ENCODE measurements at places on chromosomes 2 and 18.

GRCh38 chr2:120734930-120735651, 577 bp upstream of the GLI2 start:
- DNase-seq = no peak

DNA sequence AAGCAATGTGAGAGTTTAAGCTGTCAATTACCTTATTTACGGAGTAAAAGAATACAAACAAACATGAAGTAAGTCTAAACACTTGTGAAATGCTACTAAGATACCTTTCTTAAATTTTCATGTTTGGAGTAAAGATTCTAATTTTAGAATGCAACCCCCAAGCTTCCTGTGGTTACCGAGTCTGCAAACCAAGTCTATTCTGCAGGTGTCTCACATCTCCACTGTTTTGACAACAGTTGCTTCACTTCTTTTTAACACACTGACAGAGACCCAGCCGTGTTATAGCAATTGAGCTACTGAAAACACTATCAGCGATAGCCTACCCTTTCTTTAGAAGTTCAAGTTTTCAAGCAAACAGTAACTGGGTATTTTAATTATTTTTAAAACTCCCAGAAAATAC, 608.3 kb downstream of the ERBB4 start:
- no peak for DNase-seq

GRCh38 chr2:121545257-121545656, 14.6 kb downstream of the RNU4ATAC start:
- DNase-seq = no peak

DNA sequence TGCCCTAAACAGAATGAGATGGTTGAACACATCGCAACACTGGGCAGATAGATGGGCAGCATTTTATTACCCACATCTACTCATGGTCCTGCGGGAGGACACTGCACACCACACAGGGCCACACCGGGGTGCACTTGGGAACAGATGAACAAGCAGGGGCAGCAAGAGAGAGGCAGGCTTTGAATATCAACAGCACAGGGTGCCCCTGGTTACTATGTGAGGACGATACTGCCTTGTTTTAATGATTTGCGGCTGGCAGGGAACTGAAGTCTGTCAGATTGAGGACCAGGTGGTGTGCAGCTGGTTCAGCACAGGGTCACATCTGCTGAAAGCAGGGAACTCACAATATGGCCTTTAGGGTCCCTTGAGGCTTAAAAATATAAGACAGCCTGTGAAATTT, 195.7 kb downstream of the PIEZO2 start:
- no peak for DNase-seq

GRCh38 chr2:149625671-149626070, 38.1 kb upstream of the MMADHC start:
- DNase-seq = no peak

GRCh38 chr2:111194835-111195621, 74.3 kb downstream of the BCL2L11 start:
- no peak for DNase-seq

- no peak for DNase-seq
These were observed 101.3 kb upstream of the KLHL29 start for GRCh38 chr2:23283653-23284052.

- DNase-seq = no peak
These were observed 63.6 kb downstream of the MARCO start for GRCh38 chr2:119005555-119005954.

- DNase-seq = no peak
These were observed 51.9 kb downstream of the SLC14A2 start for GRCh38 chr18:45667056-45667736.

- no peak for DNase-seq
These were observed 103.2 kb upstream of the WDR75 start for GRCh38 chr2:189338115-189338514.

DNA sequence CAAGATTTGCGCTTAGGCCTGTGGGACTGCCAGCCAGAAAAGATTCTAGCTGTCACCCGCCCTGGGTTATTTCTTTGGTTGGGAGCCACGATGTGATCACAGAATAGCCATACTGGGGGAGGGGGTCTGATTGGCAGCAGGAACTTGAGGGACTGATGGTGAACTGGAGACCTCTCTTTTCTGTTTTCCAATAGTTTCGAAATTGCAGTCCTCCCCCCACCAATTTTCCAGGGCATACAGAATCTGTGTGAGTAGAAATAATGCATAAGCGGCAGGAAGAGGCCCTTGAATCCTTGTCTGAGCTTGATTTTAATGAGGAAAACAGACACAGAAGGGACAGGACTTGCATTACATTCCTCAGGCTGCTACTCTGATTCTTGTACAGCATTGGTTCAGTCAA, 2.2 kb upstream of the POLR2D start:
- DNase-seq = no peak

- no peak for DNase-seq
These were observed 148.9 kb downstream of the SMAD2 start for GRCh38 chr18:47781561-47781960.

- no peak for DNase-seq
These were observed 717 bp downstream of the IHH start for GRCh38 chr2:219059725-219060682.

DNA sequence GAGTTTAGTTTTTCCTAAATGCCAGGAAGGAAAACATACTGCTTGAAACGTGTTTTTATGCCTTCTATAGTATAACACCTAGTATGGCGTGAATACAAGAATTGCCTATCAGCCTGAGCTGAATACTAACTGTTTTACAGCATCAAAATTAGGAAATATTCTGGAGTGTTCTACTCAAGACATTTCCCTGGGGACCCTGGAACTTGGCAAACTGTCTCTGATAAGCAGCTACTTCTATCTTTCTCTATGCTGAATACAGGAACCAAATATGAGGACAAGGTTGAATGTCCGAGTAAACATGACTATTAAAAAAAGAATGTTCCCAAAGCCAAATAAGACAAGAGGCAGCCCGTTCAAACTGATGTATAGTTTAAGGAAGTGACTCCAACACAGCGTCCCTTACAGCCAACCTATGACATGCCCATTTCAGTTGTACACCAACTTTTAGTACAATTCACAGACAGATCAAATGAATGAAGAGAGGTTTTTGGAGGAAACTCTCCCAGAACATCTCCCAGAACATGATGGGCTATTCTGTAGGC, 951.3 kb upstream of the ACVR2A start:
- no peak for DNase-seq

- DNase-seq = no peak
These were observed 456.4 kb downstream of the SETBP1 start for GRCh38 chr18:45137087-45137419.

- no peak for DNase-seq
These were observed 224.8 kb downstream of the NUP35 start for GRCh38 chr2:183349091-183349490.

GRCh38 chr2:205805136-205805535, 122.8 kb downstream of the NRP2 start:
- DNase-seq = no peak

GRCh38 chr2:26432859-26433258, 31.1 kb downstream of the DRC1 start:
- DNase-seq = no peak

- no peak for DNase-seq
These were observed 17.3 kb upstream of the LBH start for GRCh38 chr2:30213907-30214463.

GRCh38 chr2:224183086-224183485, 144.0 kb upstream of the SERPINE2 start:
- no peak for DNase-seq

DNA sequence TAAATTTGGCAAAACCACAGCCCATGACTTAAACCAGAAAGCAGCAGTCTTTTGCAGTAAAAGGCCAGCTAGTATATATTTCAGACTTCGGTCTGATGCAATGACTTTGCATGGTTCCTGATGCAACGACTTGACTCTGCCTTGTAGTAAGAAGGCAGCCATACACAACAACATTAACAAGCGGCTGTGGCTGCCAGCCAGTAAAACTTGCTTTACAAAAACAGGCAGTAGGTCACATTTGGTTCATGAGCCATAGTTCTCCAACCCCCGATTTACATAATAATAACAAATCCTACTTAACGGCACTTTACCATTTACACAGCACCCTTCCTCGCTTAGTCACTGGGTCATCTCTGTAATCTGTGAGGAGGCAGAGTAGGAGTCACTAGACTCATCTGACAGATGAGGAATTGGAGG, 410.3 kb downstream of the LRATD1 start:
- no peak for DNase-seq

GRCh38 chr2:174026122-174026845, 61.1 kb upstream of the SP3 start:
- no peak for DNase-seq

DNA sequence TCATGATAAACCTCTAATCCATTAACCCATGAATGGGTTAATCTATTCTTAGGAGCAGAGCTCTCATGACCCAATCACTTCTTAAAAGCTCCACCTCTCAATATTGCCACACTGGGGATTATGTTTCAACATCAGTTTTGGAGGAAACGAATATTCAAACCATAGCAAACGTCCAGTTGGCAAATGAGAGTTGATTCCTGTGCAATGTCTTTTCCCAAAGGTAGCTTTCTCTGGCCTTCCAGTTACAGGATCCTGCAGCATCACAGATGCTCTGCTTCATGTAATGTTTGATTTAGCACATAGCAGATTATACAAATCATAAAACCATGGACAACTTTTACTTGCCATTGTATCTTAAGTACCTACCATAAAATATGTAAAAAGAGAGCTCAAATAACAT, 481.0 kb downstream of the TNS1 start:
- DNase-seq = no peak

DNA sequence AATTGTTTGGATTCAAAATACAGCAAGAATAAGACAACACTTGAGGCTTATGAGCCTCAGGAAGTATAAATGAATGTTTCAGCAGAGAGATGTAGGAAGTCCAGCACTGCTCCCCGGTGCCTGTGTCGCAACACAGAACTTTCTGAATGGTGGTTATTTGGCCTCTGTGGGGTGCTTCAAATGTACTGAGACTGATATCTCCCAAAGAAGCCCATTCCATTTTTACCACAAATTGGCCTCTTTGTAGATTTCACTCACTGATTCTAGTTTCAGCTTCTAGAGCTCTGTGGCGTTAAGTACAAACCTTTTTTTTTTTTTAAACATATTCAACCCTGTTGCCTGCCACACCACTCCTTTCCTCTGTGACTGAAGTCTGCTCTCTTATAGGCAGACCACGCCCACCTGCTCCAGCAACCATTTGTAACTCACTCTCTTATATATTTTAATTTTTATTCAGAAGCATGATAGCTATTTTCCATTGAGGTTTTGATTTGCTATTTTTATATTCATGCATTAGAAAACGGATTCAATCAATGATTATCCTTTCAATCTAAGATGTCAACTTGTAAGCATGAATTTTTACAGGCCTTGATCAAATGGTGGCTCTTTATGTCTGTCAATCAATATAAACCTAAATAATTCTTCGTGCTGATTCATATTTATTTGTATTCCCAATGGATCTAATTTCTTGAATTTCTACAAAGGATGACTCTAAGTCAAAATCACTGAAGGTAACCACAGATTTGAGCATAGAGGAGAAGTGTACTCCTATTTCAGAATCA, 277.1 kb upstream of the CCDC68 start:
- no peak for DNase-seq

DNA sequence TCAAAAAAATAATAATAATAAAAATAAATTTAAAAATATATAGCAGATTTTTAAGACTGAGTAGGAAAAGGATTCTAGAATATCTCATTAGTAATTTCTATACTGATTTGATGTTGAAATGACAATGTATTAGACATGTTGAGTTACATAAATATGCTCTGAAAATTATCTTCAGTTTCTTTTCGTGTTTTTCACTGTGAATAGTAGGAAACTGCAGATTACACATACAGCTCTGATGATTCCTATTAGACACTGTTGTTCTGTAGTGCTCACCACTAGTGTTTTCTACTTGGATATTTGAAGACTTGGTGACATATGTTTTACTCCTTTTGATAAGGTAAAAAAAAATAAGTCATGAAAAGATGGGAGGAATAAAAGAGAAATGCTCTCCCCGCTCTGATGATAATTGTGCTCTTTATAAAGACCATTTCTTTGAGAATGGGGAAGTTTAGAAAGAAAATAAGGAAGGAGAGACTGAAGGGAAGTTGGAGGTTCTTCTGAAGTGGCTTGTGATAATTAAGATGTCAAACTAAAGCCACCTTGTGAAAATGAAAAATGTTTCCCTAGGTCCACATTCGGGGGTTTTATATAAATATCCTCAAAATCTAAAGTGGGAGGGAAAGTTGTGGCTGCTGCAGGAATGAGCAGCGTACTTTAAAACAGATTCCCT, 52.9 kb downstream of the SLC9A2 start:
- no peak for DNase-seq

- DNase-seq = no peak
These were observed 250.3 kb downstream of the ANAPC1 start for GRCh38 chr2:111633643-111634042.

- DNase-seq = no peak
These were observed 4.4 kb downstream of the BCL2 start for GRCh38 chr18:63315131-63315662.

DNA sequence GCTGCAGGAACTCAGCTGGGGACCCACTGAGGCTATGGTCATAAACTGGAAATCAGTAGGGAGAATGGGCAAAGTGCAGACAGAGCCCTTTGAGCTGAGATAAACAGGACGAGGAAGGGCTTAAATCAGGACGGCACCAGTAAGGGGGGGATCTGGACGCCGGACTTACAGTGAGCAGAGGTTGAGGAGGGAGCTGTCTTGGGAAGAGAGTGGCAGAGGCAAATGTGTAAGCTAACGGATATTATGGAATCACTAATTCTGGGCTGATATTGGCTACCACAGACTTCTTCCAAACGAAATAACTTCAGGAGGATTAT, 539 bp downstream of the CYP27A1 start:
- no peak for DNase-seq

- no peak for DNase-seq
These were observed 36.9 kb downstream of the RPL37A start for GRCh38 chr2:216535454-216535995.

DNA sequence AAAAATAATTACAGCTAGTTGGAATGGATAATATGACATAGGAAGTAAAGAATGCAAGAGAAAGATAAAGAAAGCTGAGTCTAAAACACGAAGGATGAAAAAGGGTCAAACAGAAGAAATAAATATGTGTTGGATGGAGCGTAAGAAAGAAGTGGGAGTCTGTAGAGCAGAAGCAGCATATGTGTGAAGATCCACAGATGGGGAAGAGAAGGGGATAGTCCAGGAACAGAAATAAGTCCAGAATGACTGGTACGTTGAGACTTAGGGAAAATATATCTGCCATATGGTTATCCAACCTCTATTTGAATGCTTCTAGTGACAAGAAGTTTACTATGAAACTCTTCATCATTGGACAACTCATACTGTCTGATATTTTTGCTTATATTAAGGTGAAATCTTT, 18.0 kb downstream of the ABCA12 start:
- DNase-seq = no peak

GRCh38 chr2:17821535-17822444, 5.5 kb downstream of the MSGN1 start:
- no peak for DNase-seq

DNA sequence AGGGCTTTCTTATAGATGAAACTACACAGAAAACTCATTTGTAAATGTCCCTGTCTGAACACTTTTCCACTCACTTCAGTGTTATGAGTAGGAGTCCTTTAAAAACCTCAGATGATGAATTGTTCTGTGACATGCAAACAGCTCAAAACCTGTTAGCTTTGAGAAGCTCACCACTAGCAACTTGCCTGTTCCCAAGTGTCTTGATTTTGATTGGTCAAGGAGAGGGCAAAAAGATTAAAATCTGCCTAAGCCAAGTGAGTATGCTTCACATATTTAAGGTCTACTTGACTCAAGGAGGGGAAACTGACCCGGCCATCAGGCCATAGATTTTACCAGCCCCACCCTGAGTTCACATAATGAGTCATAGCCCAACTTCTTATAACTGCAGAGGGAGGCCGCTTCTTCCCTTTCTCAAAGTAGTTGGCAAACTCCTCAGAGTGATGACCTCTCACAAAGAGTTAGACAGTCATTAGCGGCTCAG, 45.2 kb upstream of the MEIS1 start:
- no peak for DNase-seq
